ENCODE measurements at places on chromosomes 5 and 9. TPM values are rescaled to one million over a fixed set of nuclear protein-coding genes. Genes with fewer than 3 reads are reported as not detected.

ORM2 gene
- total RNA-seq: not detected

BOD1 gene
- 55.8 TPM for total RNA-seq

CYLC2 gene
- not detected for total RNA-seq

TAF11L14 gene
- not detected for total RNA-seq

NUDT12 gene
- total RNA-seq: 4.0 TPM

SPATA31E1 gene
- total RNA-seq: not detected

SPATA31D4 gene
- total RNA-seq: not detected

SELENOP gene
- 28.6 TPM for total RNA-seq

COL5A1 gene
- 10.1 TPM for total RNA-seq

OR1Q1 gene
- not detected for total RNA-seq

C5orf58 gene
- total RNA-seq: not detected

PCDHGA8 gene
- total RNA-seq: 0.15 TPM

ARL14EPL gene
- 0.07 TPM for total RNA-seq

LRRC19 gene
- not detected for total RNA-seq

PITX1 gene
- not detected for total RNA-seq

SPINK7 gene
- total RNA-seq: not detected

IL13 gene
- not detected for total RNA-seq

F2RL1 gene
- 5.8 TPM for total RNA-seq

TAF11L5 gene
- not detected for total RNA-seq

PAEP gene
- not detected for total RNA-seq

CLTA gene
- 505 TPM for total RNA-seq

AJM1 gene
- total RNA-seq: 1.5 TPM

UHRF2 gene
- total RNA-seq: 39.6 TPM

SERF1A gene
- total RNA-seq: 0.59 TPM

KLHL3 gene
- 1.2 TPM for total RNA-seq

DNM1 gene
- not detected for total RNA-seq

ZBED3 gene
- total RNA-seq: 4.7 TPM

PPP2R2B gene
- total RNA-seq: 0.27 TPM

ANKRD55 gene
- 2.3 TPM for total RNA-seq

IL3 gene
- not detected for total RNA-seq

DPP7 gene
- 88.5 TPM for total RNA-seq

CDH6 gene
- total RNA-seq: 0.05 TPM

CRAT gene
- total RNA-seq: 37.0 TPM

STK32A gene
- total RNA-seq: 0.07 TPM

DIPK1B gene
- total RNA-seq: 151 TPM

TMEM171 gene
- total RNA-seq: 17.6 TPM

TAF11L9 gene
- not detected for total RNA-seq

NMUR2 gene
- total RNA-seq: not detected

UBQLN1 gene
- total RNA-seq: 107 TPM

LRRC14B gene
- not detected for total RNA-seq

ANKDD1B gene
- not detected for total RNA-seq

NR2F1-AS1 gene
- total RNA-seq: 7.9 TPM

NEUROG1 gene
- not detected for total RNA-seq

PCBD2 gene
- total RNA-seq: 4.3 TPM

Data from mammary microvascular endothelial cell (primary cell).